ENCODE measurements at places on chromosomes 1 and 21.

GRCh38 chr1:74952786-74953185, 181.4 kb upstream of the LHX8 start:
- DNase-seq: no peak

- DNase-seq: peak; percentile 69
These were observed at the start of gene IFNAR2 for GRCh38 chr21:33229784-33230544. Gene IFNAR2, plus strand, starts transcription at chr21:33229938. Its CDS starts 11,985 bp downstream, at chr21:33241923.

GRCh38 chr1:162987866-162988265, 81.3 kb upstream of the RGS4 start:
- no peak for DNase-seq

DNA sequence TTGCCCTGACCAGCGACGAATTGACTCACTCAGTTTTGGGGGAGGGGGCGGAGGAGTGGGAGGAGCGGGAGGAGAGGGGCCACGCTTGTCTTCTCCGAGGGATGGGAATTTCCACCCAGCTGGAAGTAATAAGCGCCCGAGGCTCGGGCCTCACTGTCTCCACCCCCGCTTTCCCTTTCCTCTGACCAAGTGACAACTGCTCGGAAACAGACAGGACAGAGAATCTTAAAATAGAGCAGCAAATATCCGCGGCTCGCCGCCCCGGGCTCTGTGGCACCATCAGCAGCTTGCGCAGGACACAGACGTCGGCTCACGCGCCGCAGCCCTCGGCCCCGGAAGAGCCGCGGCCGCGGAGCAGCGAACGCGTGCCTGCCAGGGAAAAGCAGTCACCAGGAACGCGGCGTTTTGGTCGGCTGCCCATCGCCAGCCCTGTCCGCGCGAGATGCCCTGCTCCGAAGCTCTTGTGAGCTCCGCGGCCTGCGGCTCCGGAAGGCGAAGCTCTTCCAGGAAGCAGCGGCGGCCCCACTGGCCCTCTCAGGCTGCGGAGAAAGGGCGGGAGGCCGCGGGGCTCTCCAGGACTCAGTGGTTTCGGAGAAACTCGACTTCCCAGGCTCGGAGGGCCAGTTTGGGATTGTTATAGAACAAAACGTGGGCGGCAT, 10.7 kb upstream of the RGS16 start:
- DNase-seq: no peak

GRCh38 chr1:37890378-37891014, 31.1 kb upstream of the MTF1 start:
- peak; percentile 43 for DNase-seq

- DNase-seq: no peak
These were observed 30.1 kb downstream of the PTGFR start for GRCh38 chr1:78520843-78521242.

- DNase-seq: no peak
These were observed 1.0 kb downstream of the CELA2B start for GRCh38 chr1:15476927-15477326.

DNA sequence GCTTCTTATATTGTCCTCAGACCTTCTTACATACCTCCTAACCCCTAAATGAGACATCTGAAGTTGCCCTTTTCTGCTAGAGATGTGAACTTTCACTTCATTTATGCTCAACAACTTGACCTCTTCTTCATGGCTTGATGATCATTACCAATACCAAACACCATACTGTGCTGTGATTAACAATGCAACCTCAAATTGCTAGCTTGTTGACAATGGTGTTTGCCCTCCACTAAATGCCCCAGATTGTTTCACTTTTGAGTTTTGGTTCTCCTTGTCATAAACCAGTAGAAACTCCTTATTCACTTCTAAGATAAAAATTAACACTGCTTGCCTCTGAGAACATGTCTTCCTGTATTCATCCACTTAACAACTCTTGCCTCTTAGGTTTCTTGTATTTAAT, 5.6 kb downstream of the JAK1 start:
- DNase-seq: peak; percentile 28

DNA sequence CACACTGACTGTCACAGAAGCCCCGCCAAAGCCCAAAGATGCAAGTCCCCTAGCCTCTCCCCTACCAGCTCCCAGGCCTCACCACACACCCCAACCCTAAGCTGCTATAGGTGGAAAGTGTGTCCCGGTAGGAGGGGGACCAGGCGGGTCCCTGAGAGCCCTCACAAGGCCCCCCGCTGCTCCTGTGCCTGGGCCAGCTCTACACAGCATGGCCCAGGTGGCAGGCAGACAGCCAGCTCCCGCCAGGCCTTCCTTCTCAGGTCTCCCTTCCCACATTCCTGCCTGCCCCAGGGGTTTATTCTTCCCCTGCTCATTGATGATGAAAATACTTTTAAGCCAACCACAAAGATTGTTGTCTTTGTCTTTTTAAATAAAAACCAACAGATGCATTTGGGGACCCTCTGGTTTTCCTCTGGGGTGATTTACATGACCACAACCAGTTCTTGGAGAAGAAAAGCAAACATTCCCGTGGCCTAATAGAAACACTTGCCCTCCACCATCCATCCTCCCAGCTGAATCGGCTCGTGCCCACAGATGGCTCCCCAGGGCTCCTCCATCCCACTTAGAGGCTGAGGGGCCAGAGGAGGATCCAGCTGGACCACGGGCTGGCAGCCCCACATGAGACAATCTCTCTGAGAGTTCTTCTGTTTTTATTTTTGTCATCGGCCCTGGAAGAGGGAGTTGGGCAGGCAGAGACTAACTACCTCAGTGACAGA, 93.1 kb downstream of the DMRTB1 start:
- no peak for DNase-seq

GRCh38 chr1:15684042-15684461, at the start of gene PLEKHM2:
Gene PLEKHM2, plus strand, starts transcription at chr1:15684320. Its CDS starts 239 bp downstream, at chr1:15684559.
- peak; percentile 43 for DNase-seq

DNA sequence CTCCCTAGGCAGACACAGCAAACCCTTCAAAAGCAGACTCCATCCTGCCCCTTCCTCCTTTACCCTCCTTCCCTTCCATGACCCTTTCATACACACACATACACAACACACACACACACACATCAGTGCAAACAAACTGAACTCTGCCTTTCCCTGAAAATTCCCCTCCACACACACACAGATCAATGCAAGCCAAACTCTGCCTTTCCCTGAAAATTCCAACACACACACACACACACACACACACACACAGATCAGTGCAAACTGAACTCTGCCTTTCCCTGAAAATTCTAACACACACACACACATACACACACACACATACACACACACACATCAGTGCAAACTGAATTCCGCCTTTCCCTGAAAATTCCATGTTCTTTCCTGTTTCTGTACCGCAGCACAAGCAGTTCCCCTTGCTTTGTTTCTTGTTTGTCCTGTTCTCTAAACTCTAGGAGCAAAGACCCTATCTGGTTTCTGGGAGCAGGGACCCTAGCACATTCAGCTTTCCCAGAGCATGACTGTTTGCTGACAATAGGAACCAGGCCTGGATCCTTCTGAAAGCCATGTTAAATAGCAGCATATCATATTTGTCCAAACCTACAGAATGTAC, 91.0 kb downstream of the PTPN14 start:
- no peak for DNase-seq

GRCh38 chr1:5622412-5622811, 369.8 kb downstream of the NPHP4 start:
- no peak for DNase-seq

- DNase-seq: no peak
These were observed 620.0 kb upstream of the B3GALT2 start for GRCh38 chr1:193806079-193807048.

DNA sequence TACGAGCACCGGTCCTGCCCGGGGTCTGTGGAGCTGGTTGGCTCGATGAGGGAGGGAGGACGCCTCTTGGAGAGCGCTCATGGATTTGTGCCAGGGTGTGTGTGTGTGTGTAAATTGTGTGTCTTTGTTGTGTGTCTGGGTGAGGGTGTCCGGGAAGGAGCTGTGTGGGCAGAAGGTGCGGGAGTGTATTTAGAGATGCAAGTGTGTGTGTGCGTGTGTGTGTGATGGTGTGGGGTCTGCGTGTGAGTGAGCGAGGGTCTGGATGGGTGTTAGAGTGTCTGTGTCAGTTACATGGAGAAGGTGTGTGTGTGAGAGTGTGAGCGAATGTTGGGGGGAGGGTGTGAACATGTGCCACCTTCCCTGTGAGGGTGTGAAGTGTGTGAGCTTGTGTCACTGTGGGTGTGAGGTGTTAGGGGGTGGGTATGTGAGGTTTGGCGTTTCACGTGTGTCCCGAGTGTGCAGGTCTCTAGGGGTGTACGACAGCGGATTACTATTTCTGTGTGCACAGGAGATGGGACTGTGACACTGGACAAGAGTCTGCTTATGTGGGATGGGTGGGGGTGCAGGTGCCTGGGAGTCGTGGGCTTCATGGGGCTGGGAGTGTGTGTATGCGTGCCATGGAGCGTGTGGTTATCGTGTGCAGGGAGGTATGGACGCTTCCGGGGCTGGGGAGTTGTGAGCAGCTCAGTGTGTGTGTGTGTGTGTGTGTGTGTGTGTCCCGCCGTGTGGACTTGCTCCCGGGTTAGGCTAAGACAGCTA, 880 bp downstream of the IGSF21 start:
- DNase-seq: no peak

DNA sequence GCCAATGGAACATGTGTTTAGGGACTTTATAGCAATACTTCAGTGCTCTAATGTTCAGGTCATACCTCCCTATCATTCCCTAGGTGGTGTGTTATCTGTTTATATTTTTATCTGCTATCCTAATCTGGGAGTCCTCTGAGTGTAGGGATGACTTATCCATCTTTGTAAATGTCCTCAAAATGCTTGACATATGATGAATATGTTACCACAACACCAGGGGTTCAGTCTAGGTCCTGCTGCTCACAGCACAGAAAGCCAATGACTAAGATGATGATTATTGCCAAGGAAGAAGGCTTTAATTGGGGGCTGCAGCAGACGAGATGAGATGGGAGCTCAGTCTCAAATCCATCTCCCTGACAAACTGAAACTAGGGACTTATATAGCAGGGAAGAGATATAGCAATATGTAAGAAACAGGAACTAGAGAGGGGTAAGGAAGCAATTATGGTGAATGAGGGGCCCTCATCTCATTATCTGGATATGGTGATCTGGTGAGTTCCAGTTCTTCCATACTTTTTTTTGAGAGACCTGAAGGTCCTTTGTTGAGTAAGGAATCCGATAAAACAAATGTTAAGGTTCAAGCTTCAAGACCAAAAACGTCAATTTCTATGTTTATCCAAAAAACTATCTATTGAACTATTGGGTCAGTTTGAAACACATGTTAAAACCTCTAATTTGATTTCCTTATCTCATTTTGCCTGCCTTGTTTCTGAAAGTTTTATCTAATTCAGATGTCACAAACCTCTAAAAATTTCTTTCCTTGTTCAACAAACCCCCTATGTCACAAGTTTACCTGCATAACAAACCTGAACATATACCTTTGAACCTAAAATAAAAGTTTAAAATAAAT, 256.7 kb upstream of the CACYBP start:
- no peak for DNase-seq

GRCh38 chr1:25067518-25068251, 137.6 kb upstream of the RUNX3 start:
- DNase-seq: no peak

- no peak for DNase-seq
These were observed 20.3 kb upstream of the KAZN start for GRCh38 chr1:14578156-14578555.

GRCh38 chr1:11377001-11377583, 101.9 kb upstream of the DISP3 start:
- DNase-seq: no peak

GRCh38 chr1:186738926-186739325, 58.7 kb upstream of the PTGS2 start:
- DNase-seq: no peak

GRCh38 chr1:14167884-14168283, 430.6 kb upstream of the KAZN start:
- DNase-seq: no peak

GRCh38 chr1:248825136-248825535, 579 bp downstream of the SH3BP5L start:
- DNase-seq: no peak

DNA sequence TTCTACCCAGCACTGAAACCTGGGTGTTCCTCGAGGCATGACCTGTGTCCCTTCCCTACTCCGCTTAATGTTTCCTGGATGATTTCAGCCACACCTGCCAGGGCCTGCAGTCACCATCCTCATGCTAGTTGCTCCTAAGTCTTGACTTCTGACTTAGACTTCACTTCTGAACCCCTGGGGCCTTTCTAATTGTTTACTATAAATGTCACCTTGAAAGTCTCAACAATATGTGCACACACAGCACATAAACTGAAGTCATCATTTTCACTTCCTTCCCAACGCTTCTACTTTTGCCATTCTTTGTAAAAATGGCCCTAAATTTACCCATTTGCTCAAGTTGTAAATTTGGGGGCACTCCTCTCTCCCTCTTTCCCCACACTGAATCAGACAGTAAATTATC, 141.1 kb downstream of the DYRK1A start:
- no peak for DNase-seq

DNA sequence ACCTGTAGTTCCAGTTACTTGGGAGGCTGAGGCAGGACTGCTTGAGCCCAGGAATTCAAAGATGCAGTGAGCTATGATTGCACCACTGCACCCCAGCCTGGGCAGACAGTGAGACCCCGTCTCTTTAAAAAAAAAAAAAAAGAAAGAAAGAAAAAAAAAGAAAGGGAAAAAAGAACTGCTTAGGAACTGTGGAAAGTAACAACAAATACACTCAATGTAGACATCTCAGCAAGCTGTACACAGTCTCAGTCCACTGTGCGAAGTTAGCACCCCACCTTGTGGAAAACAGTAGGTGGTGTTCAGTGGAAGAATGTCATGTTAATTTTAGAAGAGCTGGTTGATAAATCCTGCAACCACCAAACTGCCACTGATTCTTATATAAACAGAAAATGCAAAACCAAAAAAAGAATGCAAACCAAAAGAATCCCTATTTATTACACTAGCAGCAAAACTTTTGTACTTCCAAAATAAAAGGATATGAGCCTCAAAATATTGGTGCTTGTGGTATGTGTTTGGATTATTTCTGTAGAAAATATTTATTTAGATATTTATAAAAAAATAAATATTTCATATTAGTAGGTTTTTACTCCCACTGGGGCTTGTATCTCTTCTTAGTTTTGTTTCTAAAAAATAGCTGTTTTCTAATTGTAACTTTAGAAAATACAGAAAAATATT, 31.1 kb downstream of the ALG14 start:
- no peak for DNase-seq

DNA sequence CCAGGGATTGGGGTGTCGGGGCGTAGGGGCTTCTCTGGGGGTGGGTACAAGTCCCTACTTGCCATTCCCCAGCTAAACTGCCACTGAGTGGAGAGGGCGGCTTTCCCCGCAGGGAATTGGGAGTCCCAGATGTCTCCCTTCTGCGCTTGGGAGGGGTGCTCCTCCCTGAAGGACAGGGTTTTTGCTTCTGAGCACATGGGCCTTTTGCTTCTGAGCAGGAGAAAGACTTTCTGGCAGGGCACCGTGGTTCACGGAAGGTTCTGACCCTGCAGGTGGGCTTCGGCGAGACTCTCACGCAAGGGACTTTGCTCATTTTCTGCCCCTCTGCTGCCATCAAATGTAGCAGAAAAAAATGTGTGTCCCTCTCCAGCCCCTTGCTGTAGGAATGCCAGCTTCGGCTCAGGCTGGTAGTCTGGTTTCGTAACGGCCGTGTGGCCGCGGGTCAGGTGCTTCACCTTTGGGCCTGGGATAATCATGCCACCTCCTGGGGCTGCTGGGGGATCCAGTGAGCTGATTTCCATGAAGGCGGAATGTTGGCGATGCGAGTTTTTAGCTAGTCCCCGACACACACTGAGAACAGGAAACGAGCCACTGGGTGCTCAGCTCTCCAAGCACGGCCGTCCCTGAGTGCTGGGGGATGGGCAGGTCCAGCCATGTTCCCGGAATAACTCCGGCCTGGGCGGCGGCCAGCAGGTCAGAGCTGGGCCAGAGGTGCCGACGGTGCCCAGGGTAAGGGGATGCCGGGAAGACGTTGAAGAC, 364.0 kb downstream of the CAMTA1 start:
- no peak for DNase-seq

GRCh38 chr1:31224068-31224467, 15.6 kb downstream of the NKAIN1 start:
- no peak for DNase-seq

Measured in CD4-positive, alpha-beta T cell treated with Interleukin-2 at 100 ng/mL for 4 hours (primary cell).